Camera-type eye (tissue), 1 donor: ENCODE measurements at places on chromosomes 5 and 9. TPM values are rescaled to one million over a fixed set of nuclear protein-coding genes. Genes with fewer than 3 reads are reported as not detected.

The TTLL11 gene
- 19.0 TPM for total RNA-seq

The HTR1A gene
- total RNA-seq, result not detected

The SECISBP2 gene
- 98.0 TPM for total RNA-seq

The CCNO gene
- 0.27 TPM for total RNA-seq

The PCSK1 gene
- total RNA-seq, result 2.5 TPM
